ENCODE measurements at places on chromosomes 6 and 20.

GRCh38 chr20:49559411-49560081, 8.4 kb downstream of the PTGIS start:
- DNase-seq: no peak

DNA sequence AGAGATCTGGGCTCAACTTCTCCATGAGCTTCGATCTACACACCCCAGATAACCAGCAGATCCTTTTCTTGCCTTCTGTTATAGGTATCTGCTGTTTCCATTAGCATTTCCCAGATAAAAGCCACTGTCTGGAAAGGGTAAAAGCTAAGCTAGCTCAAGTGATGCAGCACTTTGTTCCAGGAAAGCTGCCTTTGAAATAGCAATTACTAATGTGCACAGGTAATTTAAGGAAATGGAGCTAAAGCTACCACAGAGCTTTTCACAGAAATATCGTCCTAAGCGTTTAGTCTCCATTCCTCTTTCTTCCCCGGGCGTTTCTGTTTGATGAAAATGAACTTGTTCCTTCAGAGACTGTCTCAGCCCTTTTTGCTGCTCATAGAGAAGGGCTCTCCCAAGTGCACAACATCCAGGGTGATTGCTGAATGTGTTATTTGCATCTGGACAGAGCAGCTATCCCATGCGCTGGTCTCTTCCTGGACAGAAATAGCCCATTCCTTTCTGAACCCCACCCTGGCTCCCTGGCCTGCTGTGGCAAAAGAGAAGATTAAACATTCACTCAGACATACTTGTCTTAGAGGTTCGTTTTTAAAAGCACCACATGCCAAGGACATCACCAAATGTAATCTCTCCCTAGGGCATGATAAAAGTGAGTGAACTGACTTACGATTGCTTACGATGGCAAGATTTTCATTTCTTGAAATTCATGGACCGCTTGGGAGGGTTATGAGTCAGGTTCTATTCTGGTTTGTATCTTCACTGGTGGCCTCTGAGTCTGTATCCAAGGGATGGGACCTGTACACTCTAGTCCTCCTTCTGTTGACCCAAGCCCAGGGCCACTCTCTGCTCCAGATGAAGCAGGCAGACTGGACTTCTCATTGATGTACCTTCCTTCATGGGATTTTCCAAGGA, 429.1 kb upstream of the CDH4 start:
- DNase-seq: no peak

GRCh38 chr20:6920991-6921613, 153.6 kb downstream of the BMP2 start:
- DNase-seq: no peak

GRCh38 chr20:54067606-54068174, 2.7 kb downstream of the BCAS1 start:
- no peak for DNase-seq

- no peak for DNase-seq
Measured at GRCh38 chr6:46925563-46926253, 4.0 kb upstream of the ADGRF5 start.

GRCh38 chr20:4069751-4070150, 54.4 kb upstream of the RNF24 start:
- DNase-seq: no peak

GRCh38 chr6:20797597-20797996, 263.3 kb downstream of the CDKAL1 start:
- DNase-seq: no peak

GRCh38 chr20:24954566-24954965, 5.5 kb downstream of the CST7 start:
- DNase-seq: no peak

DNA sequence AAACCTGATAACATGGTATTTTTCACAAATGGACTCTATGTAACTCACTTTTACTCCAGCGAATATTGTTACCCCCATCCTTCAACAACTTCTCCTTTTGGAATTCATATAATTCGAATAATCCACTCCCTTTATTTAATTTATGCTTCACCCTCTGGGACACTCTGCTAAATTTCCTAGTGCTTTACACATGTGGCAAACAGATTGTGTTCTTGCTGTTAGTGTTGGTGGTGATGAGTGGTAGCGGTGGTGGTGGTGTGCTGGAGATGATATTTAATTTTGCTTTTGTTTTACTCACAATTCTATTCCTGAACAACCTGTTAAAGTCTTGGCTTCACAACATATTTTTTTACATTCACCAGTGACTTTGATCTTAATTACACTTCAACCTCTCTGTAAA, 32.8 kb downstream of the HTR1B start:
- no peak for DNase-seq

DNA sequence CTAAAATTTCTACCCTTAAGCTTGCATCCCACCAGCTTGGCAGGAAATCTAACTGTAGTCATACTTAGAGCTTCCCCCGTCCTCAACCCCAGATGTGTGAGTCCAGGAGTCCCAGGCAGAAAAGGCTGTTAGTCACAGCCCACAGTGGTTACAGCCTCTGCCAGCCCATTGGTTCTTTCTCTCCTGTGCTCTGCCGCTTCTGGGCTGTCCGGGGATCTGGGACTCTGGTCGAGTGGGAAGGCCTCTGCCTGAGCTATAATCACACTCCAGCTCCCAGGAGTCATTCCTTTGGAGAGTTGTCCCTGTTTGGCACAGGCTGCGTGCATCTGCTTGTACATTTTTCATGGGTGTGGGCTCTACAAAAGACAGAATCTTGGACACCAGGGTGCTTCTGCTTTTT, 45.6 kb upstream of the FYN start:
- DNase-seq: no peak

GRCh38 chr6:157539421-157539822, 158.4 kb downstream of the ZDHHC14 start:
- DNase-seq: no peak

GRCh38 chr6:3231247-3232016, 4.0 kb upstream of the TUBB2B start:
- no peak for DNase-seq

GRCh38 chr6:105485456-105485855, 82.6 kb upstream of the PREP start:
- no peak for DNase-seq

DNA sequence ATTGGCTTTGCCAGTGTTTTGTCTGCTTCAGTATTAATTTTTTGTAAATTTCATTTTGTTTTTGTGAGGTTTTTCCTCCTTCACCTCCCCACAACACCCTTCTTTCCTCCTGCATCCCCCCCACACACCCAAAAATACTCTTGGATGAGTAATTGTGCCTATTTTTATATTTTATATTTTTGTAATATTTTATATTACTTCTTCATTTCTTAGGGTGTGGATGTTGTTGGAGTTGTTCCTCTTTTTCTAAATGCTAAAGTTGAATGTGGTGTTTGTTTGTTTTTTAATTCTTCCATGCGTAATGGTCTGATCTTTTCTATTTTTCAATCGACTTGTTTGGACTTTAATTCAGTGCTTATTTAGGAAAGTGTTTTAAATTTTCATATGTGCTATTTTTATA, 420.5 kb upstream of the SOX4 start:
- DNase-seq: no peak

DNA sequence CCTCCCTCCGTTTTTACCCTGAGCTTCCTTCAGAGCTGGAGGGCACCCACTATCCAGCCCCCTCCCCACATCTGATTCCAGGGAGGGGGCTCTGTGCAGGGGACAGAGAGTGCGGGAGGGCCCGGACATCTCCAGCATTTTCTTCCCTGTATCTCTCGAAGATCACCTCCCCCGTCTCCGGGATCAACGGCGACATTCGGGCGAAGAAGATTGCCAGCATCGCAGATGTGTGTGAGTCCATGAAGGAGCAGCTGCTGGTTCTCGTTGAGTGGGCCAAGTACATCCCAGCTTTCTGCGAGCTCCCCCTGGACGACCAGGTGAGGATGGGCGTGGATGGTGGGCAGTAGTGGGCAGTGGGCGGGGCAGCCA, 58.8 kb downstream of the HNF4A start:
- no peak for DNase-seq

GRCh38 chr6:159119791-159120190, 49.4 kb upstream of the FNDC1 start:
- DNase-seq: no peak

DNA sequence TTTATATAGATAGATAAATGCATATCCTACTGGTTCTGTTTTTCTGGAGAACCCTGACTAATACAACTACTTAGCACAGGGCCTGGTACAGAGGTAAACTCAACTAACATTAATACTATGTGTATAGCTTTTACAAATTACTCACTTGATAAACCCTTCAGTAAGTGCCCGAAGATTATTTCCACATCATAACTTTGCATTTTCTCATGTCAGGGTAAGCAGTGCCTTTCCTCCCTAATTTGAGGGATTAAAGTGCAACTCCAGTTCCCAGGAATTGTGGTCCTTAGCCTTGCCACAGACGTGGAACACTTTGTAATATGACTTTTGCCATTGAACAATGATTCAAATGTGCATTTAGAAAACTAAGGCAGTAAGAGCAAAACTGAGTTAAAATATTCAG, 147.5 kb upstream of the SMLR1 start:
- DNase-seq: no peak

DNA sequence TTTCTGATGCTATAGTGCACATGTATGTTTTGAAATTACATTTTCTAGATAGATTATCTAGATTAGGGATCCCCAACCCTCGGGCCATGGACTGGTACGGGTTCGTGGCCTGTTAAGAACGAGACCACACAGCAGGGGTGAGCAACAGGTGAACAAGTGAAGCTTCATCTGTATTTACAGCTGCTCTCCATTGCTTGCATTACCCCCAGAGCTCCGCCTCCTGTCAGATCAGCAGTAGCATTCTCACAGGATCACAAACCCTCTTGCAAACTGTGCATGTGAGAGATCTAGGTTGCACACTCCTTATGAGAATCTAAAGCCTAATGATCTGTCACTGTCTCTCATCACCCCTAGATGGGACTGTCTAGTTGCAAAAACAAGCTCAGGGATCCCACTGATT, 10.4 kb downstream of the CEP57L1 start:
- no peak for DNase-seq

GRCh38 chr6:90351696-90352095, 55.1 kb upstream of the BACH2 start:
- DNase-seq: no peak

- DNase-seq: no peak
Measured at GRCh38 chr6:36721369-36722140, 23.9 kb downstream of the RAB44 start.

- DNase-seq: no peak
Measured at GRCh38 chr6:112085286-112086065, 1.8 kb downstream of the TUBE1 start.

DNA sequence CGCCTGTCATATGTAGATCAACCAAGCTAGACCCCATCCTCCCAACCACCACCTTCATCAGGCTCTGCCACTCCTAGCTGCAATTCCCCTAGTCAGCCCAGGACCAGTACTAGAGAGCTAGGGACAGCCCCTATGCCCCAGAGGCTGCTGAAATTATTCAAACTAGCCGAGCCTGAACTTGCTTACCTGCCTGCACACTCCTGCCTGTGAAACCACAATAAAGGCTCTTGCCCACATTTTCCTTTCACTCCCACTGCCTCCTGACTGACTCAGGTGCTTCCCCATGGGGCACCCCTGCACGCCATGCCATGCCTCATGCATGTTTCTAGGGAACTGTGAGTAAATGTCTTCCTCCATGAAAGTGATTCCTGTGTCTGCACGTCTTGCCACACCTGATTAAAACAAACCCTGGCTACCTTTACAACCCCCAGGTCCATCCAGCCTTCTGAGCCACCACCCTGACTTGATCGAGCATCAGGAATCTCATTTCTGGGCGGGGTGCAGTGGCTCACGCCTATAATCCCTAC, 66.5 kb upstream of the IER3 start:
- no peak for DNase-seq

- no peak for DNase-seq
Measured at GRCh38 chr20:34627458-34627857, 49.4 kb downstream of the PIGU start.

GRCh38 chr6:40556881-40557280, 30.3 kb downstream of the LRFN2 start:
- DNase-seq: no peak

DNA sequence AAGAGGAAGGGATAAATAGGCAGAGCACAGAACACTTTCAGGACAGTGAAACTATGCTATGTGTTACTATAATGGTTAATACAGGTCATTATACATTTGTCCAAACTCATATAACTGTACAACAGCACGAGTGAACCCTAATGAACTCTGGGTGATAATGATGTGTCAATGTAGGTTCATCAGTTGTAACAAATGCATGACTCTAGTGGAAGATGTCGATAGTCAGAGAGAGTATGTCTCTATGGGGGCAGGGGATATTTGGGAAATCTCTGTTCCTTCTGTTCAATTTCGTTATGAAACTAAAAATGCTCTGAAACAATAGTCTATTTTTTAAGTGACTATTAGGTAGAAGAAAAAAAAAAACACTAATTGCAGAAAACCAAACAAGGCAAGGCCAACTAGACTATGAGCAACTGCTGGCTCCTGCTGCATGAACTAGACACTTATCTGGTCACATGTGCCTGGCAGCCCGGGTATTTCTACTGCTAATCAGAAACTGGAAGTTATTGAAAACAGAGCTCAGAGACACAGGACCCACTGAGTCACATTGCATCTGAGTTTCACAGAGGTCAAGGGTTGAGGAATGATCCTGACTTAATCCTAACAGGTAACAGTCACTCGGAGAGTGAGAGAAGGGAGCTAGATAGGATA, 97.9 kb downstream of the ISM1 start:
- no peak for DNase-seq

DNA sequence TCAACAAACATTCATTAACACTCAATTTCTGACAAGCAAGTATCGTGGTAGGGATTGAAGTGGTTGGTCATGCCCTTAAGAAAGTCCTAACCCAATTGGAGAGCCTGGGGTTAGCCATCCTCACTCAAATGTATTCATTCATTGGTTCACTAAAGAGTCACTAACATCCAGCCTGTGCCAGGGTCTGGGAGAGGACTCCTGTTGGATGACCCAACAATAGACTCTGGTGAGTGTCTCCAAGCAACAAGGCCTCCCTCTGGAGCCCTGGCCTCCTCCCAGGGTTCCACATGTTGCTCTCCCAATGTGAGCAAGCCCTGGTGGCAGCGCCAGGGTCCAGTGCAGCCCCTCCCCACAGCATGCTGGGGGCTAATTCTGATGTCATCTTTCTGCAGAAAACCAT, at the start of gene BPIFA3:
BPIFA3 (plus strand) TSS at position 301 of the 400 bp plus-strand sequence. CDS start 185 bp downstream, outside the sequence.
- no peak for DNase-seq

- no peak for DNase-seq
Measured at GRCh38 chr6:151629791-151630190, 136.0 kb downstream of the CCDC170 start.

DNA sequence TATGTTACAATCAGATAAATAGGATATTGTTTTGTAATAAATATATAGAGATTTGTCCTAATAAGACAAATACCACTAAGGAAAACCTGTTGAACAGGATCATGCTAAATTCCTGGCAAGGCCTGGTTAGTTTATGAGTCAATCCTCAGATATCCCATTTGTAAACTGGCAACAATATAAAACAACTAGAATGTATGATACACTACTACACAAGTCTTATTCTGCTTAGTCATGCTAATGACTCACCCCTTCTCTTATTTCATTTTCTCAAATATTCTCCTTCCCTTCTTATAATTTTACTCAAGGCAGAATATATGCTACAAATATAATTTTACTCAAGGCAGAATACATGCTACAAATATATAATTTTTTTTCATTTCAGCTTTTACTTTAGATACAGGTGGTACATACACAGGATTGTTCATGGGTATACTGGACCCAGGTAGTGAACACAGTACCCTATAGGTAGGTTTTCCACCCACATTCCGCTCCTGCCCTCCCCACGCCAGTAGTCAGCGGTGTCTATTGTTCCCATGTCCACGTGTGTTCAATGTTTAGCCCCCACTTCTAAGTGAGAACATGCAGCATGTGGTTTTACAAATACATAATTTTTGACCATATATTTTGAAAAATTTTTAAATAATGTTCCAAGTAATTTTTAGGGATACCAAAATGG, 6.3 kb downstream of the OSER1 start:
- DNase-seq: no peak
